Activated effector memory CD4-positive, alpha-beta T cell treated with Interleukin-2 at 50 U/mL for 16 hours (primary cell): ENCODE measurements at places on chromosomes 2 and 18.

- DNase-seq, result no peak
Measured at GRCh38 chr2:121334581-121335293, 49.7 kb upstream of the TFCP2L1 start.

GRCh38 chr2:172087780-172088244 is 2.5 kb downstream of the DLX1 start:
- no peak for DNase-seq

GRCh38 chr18:23902396-23902795 is 112.2 kb upstream of the TTC39C start:
- no peak for DNase-seq

DNA sequence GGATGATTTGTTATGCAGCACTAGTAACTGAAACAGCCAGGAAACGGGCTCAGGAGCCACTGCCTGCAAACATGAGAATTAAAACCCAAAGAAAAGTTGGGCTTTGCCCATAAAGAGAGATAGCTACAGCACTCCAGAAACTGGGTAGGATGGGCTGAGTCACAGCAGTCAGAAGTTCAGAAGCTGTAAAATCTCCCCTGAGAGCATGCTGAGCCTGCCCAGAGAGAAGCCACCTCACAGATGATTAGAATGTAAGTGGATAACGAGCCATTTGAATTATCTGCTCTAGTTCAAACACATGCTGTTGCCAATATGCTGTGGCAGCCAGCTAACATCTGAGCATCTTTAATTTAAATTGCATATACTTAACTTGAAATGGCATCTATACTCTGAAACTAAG is 388.1 kb upstream of the ACVR2A start:
- DNase-seq, result no peak

DNA sequence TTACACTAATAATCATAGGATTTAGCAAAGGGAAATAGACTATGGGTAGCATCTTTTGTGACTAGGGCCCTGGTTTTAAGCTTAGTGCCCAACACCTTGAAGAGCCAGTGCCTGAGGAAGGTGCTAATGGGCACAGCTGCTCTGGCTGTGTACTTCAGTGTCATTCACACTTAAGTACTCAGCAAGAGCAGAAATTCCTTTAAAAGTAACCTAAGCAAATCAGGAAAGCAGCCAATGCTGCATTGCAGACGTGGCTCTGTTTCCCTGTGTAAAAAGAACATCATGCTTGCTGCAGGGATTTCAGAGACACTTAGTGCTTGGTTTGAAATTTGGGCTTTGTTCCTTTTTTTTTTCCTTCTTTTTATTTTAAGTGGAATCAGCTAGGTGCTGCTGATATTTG is 505.4 kb downstream of the SUCLG1 start:
- no peak for DNase-seq

GRCh38 chr2:118616432-118616831 is 231.0 kb downstream of the EN1 start:
- DNase-seq, result no peak

DNA sequence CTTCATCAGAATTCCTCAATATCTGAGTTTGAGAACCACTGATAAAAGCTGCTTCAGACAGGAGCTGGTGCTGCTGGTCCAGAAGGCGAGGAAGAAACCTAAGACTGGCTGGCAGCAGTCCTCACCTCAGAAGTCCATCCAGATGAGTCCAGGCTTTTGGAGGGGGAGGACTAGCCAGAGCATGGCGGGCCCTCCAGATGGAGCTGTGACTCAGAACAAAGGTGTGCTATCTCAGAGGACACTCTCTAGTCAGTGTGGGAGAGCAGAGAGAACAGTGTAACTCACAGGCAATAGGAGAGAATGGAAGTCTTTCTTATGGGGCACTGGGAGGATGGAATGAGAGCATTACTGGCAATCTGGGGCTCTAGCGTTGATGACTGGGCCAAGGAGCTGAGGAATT is 191.4 kb downstream of the NYAP2 start:
- DNase-seq, result no peak

DNA sequence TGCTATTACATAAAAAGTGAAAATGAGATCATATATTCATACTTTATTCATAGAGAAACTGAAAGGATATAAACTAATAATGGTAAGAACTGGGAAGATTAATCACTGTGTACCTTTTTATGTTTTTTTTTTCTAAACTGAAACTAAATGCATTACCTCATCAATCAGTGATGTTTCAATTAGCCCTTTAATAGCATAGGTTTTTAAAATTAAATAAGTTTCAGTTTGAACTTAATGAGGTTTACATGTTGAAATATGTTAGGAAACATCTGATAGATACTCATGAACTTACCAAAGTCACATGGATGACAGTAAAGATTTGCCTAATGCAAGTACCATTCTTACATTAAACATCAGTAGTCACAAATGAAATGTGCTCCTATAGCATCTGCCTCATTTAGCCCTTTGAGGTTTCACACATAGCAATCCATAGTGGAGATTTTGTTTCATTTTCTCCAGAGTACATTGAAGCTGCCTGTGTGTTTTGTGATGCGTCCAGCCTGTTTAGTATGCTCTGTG is 8.9 kb downstream of the MAPRE2 start:
- no peak for DNase-seq

GRCh38 chr2:74448771-74449170 is 6.1 kb upstream of the INO80B start:
- DNase-seq, result no peak

DNA sequence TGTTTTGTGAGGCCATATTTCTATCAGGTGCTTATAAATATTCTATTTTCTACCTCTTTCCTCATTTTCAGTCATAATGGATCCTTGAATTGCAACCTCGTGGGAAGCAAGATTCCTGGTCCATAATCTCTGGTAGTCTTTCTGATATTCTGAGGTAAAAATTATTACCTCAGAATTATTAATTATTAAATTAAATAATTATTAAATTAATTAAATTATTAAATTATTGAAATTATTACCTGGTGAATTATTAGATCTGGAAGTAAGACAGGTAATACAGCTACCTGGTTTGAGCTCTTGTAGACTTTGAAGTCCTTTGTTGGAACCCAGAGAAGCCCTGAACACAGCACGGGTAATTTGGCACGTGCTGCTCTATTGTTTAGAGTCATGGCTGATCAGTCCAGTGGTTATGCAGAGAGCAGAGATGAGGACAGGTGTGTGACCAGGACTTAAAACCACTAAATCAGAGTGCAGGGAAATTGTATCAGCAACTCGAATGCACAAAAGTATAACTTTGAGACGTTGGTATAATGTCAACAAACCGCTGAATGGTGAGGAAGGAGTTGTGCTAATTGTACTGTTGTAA is 46.8 kb upstream of the PTPRM start:
- DNase-seq, result no peak

DNA sequence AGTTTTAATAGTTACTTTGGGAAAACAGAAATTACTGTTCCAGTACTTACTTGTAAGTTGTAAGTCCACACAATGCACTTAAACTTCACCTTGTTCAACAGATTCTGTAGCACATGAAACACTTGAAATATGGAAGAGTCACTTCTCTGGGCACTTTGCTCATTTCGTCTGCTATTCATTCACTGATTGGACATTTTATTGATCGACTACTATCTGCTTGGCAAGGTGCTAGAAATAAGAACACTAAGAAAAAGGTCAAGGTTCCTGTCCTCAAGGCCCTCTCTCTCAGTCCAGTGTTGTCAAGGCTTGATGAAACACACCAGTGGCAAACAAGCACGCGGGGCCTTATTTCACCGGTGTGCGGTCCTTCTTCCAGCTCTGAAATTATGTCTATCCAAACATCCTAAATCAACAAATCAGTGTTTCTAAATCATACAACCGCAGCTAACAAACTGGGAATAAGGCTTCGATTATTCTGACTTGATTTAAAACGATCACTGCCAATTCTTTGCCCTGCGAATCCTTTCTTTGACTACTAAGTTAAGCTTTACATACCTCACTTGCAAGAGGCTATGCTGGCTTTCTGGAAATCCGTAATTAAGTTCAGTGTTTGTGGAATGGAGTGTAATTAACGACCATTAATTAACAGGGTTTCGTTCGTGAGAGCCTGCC is 780 bp upstream of the ITGAV start:
- DNase-seq, result no peak

GRCh38 chr2:28206762-28207161 is 185.9 kb upstream of the FOSL2 start:
- no peak for DNase-seq

DNA sequence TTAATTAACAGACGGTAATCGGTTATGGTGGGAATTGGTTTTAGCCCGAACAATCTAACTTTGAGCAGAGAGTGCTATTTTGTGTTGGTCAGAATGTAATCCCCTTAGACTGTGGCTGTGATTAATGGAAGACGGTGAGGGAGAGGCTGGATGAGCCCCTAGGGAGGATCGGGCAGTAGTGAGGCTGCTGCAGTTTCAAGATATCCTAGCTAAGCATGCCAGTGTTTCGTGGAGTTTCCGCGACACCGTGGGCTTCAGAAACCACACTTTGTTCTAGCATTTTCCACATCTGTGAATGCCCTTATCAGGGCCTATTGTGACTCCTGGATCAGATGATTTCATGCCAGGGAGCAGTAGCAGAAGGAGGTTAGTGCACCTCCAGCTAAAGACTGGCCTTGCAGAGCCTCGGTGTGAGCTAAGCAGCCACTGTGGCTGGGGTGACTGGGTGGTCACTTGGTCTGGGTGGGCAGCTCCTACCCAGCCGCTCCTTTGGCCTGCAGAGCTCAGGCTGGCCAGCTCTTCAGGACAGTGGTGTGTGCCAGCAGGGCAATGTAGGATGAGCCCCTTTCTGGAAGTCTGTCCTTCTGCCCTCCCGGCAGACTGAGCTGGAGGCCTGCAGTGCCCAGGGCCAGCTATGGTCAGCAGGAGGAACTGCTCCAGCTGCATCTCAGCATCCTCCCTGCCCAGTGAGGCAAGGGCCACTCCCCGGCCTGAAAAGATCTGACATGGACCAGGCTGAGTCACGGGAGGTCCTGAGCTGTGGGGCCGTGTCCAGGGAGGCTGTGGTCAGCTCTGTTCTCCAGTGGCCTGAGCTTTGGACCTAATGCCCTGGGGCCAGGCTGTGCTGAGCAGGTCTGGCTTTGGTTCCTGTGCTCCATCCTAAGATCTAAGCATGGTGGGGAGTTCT is 142.6 kb upstream of the GPC1 start:
- DNase-seq, result no peak

DNA sequence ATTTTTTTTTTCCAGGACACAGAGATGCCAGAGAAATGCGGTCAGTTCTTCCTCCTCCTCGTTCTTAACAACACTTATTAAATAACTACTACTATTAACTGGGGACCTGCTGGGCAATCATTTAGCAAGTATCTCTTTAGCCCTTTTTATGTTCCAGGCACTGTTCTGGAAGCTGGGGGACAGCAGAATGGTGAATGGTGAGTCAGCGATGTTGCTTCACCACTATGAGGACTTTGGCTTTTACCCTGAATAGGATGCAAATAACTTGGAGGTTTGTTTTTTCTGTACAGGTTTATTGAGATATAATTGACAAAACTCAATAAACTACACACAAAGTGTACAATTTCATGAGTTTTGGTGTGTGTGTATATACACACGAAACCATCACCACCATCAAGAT is 179.9 kb upstream of the MSH6 start:
- DNase-seq, result no peak

DNA sequence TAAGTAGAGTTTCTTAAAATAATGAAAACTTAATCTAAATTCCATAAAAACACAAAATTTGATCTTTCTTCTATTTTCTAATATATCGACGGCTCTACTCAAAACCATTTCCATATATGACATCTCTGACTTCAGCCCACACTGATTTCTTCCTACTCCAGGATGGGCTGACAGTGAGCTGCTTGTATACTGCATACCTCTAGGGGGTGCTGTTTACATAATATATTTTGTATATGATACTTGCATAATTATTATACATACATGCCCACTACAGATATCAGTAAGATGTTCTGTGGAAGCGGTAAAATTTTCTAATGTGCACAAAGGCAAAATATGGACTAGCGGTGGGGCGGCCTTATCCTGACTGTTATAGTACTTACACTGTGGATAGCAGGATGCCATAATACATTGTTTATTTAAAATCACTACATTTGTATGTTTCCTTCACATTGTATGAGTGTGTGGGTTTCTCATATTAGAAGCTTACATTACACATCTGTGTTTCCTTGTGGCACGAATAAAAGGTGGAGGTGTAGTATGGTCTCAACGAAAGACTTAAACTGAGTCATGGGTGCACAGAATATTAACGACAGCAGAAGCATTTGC is 66.1 kb upstream of the NXPH2 start:
- no peak for DNase-seq

DNA sequence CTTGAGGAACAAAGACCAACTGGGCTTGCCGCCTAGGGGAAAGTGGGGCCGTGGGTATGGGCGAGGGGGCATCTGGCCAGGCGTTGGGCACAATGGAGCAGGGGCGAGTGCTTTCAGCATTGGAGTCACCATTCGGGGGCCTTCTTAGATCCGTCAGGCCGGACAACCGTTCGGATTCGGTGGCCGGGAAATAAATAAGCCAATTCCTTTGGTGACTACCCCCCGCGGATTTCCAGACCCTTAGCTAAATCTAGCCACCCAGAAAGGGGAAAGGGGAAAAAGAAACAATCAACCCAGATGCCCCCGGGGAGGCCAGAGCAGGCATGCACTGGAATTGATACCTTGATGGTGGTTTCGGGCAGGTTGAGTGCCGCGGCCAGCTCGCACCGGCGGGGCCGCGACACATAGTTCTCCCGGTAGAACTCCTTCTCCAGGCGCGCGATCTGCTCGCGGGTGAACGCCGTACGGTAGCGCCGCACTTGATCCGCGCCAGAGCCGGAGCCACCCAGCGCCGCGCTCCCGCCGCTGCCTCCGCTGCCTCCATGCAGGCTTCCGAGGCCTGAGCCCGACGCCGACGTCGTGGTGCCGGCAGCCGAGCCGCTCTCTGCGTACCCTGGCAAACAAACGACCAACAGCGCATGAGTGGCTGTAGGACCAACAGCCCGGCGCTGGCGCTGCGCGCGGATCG is 1.8 kb downstream of the EVX2 start:
- DNase-seq, result no peak

GRCh38 chr2:66555091-66555490 is 120.2 kb downstream of the MEIS1 start:
- no peak for DNase-seq

DNA sequence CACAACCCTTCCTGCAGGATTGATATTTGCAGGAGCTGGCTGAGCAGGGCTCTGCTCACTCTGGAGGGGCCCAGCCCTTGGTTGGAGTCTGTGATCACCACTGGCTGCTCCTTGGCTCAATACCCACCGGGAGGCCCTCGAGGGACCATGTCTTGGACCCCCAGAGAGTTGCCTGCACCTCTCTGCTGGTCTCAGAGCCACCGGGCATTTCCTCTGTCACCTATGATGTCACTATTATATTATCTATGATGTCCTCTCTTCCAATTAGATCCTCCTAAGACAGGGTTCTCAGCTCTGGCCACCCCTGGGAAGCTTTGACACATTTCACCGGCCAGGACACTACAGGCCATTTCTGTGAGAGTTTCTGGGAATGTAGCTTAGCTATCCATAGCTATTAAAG is 113.1 kb downstream of the PDCL3 start:
- no peak for DNase-seq
